ENCODE measurements at places on chromosomes 12 and 14.

DNA sequence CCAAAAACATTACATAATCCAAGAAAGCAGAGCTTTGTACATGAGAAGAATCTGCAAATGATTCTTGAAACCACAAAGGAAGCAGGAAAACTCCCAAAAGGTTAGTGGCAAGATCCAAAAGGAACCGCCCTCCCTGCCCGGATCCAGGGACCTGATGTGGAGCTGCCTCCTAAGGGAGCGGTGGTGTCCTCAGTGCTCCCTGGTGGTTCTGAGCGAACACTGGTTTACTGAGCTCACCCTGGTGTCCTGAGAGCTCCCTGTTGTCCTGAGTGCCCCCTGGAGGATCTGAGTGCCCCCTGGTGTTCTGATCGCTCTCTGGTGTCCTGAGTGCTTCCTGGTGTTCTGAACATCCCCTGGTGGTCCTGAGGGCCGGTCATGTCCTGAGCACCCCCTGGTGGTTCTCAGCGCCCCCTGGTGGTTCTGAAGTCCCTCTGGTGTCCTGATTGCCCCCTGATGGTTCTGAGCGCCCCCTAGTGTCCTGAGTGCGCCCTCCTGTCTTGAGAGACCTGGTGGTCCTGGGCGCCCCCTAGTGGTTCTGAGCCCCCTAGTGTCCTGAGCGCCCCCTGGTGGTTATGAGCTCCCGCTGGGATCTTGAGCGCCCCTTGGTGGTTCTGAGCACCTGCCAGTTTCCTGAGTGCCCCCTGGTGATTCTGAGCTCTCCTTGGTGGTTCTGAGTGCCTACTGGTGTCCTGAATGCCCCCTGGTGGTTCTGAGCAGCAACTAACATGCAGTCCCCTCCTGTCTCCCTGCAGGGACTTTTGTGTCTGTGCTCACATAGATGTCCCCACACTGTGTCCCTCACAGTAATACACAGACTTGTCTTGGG lies 891.1 kb downstream of the TMEM121 start:
- DNase-seq: peak; percentile 68

DNA sequence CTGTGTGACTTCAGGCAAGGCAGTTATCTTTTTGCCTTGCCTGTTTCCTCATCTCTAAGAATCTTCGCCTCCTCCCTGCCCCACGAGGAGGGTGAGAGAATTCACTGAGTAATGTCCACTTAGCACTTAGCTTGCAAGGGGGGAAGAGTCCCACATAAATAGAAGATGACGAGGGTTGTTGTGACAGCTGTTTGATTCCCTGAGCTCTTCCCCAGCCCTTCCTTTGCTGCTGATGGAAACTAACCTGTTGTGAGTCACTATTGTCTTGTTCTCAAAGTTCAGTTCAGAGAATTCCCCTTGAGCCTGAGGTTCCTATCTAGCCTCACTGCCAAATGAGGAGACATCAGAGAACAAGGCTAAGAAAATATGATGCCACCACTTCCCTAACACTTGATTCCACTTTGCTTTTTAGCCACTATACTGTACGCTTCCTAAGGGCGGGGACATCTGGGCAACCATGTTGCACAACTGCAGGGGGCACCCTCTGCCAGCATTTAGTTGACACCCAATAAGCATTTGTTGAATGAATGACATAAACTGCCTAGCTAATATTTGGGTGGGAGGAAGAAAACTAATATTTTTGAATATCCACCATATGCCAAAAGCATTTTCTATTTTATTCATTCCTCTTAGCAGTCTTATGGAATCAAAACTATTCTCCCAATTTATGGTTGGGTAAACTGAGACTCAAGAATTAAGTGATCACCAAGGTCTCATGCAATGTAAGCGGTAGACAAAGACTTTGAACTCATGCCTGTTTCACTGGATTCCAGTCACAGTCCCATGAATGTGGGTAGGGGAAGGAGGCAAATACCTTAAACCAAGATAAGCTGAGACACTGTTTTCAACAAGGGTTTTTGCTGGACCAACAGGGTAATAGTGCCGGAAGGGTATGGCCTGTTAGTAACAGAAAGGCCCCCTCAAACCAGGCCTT lies 77.6 kb downstream of the ZFP36L1 start:
- DNase-seq: no peak

- no peak for DNase-seq
Observed at GRCh38 chr14:103656031-103656755, 27.2 kb downstream of the KLC1 start.

DNA sequence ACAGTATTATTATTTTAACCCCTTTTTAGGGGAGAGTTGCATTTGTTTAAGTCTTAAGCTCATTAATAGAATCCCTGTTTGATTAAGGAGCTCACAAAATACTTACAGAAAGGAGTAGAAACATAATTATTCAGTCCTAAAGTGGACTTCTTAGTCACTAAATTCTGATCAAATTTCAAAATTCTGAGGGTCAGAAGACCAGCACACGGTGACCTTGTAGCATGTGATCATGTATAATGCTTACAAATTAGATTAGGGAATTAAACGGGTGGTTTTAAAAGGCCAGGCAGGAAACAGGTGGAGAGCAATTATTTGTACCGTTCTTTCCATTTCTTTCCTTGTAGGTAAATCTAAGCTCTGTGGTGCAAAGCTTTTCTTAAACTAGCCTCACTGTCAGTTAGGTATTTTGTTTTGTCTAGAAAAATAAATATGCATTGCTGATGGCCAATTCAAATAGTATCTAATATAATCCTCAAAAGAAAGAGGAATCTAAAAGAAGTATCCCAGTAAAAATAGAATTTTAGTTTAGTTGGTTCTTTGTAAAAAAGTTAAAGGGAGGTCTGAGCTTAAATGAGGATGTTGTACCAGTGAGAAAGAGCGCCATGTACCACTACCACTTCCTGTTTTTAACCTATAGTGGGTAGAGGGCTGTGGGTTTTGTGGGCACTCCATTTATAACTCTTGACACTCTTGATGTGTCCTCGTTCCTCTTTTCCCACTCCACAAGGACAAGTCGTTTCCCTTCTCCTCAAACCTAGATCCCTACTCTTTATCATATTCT lies 51.1 kb downstream of the SLC38A1 start:
- DNase-seq: peak; percentile 26

Data from activated T-cell treated with anti-CD3 and anti-CD28 coated beads, Interleukin-2, amount 50 U/mL, for 4 hours (primary cell).